ENCODE measurements at places on chromosomes 7 and 10.

DNA sequence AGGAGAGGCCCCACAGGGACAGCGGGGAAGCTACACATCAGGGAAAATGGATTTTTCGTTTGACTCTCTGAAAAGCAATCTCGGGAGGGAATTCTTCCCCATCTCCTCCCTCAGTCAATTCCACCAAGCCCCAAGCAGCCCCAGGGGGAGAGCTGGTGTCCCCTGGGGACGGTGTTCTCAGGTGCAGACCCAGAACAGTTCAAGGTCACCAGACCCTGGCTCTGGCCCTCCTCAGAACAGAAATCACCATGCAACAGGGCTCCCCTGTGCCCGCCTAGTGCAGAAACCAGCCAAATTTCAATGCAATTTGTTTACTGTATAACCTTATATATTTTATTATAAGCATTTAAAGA is 34.1 kb downstream of the GSDME start:
- no peak for DNase-seq

DNA sequence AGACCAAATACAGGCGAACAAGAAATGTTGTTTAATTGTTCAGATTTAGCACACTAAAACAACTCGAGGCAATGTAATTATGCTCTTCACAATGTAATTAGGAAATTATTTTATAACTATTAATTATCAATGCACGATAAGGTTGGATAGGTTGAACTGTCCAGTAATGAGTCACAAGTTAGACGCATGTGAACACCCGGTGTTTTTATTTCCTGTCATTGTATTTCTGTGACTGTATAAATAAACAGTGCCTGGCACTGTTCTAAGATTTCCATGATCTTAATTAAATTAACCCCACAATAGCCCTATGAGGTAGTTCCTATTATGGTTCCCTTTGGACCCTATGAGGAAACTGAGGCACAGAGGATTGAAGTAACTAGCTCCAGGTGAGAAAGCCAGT is 26.2 kb downstream of the C10orf105 start:
- DNase-seq: no peak

- no peak for DNase-seq
These were observed 27.8 kb downstream of the HSPB1 start for GRCh38 chr7:76330261-76330660.

GRCh38 chr10:7944537-7944936 is 110.0 kb upstream of the GATA3 start:
- DNase-seq: no peak

DNA sequence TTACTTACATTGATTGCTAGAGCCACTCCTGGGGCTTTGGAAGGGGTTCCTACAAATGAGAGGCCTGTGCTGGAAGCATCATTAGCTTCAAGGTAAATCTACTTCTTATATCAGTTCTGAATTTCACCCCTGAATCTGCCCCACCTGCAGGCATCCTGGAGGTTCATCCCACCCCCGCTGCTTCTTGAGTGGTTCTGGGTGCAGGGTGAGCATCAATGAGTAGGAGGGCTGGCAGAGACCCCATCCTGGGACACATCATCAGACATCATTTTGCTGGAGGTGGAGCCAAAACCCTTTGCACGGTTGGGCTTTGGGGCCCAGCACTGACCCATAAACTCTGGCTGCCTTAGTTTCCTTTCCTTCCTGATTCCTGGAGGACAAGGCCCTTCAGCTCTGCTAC is 143.7 kb downstream of the PTPN20 start:
- no peak for DNase-seq

- DNase-seq: peak; percentile 96
These were observed 273.9 kb downstream of the TSPAN12 start for GRCh38 chr7:120583899-120584586.

DNA sequence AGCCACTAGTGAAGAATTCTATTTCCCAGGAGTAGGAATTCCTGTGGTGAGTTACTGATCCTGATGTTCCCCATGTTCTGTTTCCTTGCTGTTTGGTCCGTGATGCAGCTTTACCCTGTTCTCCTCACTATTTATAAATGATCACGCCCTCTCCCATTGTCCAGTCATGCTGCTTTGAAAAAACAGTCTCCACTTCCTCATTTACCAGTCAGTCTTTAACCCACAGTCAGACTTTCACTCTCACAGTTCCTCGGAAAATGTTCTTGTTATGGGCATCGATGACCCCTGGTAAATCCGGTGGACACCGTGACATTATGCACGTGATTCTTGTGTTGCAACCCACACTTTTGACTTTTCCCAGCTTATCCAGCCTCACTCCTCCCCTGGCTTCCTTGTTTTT is 14.4 kb downstream of the SCIN start:
- DNase-seq: no peak

DNA sequence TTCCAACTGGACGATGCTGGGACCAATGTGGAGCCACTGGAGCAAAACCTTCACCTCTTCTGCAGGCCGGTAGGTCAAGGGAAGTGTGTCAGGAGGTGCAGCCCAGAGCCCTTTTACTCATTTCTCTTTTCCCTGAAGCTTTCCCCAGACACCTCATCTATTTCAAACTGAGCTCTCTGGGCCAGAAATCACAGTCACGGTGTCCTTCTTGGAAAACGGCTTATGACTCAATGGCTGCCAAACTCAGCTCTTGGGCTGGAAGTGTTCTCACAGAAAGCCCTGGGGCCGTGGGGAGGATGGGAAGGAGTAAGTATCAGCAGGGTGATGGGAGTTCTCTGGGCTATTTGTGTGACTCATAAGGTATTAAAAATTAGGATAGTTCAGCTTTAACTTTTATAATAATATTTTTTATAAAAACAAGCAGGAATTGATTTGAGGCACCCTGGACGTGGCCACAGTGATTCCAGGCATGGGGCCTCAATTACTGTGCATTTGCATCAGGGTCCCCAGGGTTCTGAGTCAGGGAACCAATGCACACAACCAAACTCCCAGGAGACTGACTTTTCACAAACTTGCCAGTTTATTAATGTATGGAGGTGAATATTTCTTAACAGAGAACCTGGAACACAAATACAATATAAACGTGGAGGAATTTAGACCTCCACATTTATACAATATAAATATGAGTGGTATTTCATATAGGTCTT is 187.4 kb upstream of the TMEM72 start:
- DNase-seq: no peak

DNA sequence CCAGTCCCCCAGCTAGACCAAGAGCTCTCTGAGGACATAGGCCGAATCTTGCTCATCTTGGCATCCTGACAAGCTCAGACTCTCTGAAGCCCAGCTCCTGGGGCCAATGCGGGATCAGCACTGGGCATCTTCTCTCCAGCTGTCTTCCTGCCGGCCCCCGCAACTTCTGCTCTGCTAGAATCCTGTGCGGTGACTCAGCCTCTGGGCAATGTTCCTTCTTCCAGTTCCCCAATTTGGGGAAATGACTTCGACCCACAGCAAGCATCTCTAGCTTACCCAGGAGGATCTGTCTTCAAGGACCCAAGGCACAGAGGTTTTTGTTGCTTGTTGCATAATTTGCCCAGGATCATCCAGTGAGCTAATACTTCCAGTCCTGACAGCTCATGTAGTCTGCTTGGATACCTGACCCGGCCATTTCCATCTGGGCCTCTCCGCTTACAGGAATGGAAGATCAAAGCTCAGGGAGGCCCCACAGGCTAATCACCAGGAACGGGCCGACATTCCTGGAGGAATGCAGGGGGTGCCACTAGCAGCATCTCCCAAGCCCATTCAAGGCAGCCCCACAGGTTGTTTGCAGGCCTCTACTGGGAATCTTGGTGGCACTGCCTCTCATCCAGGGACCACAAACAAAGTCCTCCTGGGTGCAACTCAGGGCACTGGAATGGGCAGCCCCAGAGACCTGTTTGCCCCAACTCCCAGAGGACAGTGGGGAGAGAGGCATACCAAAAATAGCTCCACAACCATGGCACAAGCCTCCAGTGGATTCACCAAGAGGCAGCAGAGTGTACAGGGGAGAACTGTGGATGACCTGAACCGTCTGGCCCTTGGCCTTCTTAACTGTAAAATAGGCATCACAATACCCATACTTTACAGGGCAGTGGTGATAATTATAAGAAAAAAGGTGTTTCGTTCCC is 151.9 kb downstream of the NEURL1 start:
- DNase-seq: no peak

DNA sequence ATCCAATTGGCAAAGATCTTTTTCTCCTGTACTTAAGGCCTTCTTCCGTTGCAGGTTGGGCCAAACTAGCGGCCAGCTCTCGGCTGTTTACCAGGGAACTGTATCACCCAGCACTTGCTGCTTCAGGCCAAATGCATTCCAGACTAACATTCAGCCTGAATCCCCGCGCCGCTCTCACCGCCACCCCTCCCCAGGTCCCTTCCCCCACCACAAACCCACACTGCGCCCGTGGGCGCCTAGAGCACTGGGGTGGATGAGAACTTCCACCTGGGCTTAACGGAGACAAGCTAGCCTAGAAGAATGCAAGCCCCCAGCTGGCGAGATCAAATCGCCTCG is 676 bp downstream of the TCAF1 start:
- DNase-seq: no peak

- DNase-seq: no peak
These were observed 27.0 kb downstream of the BLNK start for GRCh38 chr10:96244354-96244753.

GRCh38 chr10:109895095-109895818 is 28.1 kb downstream of the XPNPEP1 start:
- DNase-seq: no peak

- DNase-seq: peak; percentile 51
These were observed 21.4 kb downstream of the GPR146 start for GRCh38 chr7:1065585-1066241.

DNA sequence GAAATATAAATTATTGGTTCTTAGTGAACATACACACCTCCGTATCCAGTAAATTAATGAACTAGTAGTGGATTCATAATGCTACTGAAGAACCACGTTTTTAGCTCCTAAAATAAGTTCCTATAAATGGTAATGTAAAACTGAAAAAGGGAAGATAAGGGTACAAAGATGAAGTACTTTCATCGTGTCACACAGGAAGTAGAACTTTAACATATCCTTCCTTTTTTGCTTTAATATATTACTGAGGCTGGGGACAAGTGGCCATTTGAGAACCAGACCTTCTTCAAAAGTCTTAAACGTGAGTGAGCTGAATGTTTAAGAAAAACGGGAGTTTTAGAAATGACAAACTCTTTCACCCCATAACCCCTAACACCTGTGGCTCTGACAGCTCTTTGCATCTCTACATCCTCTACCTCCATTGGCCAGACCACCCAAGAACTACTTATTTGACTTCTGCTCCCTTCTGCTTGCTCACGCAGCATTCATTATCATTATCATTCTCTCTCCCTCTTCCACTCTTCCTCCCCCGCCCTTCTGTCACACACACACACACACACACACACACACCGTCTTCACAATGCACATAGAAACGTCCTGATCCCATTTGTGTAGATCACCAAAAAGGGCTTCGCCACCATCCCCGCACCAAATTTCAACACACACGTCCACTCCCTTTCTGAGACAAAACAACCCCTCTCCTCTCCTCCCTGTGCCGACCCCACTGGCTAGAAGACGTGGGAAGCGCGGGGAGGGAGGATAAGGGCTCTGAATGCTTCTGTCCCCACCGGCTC is 677 bp downstream of the SKAP2 start:
- no peak for DNase-seq

DNA sequence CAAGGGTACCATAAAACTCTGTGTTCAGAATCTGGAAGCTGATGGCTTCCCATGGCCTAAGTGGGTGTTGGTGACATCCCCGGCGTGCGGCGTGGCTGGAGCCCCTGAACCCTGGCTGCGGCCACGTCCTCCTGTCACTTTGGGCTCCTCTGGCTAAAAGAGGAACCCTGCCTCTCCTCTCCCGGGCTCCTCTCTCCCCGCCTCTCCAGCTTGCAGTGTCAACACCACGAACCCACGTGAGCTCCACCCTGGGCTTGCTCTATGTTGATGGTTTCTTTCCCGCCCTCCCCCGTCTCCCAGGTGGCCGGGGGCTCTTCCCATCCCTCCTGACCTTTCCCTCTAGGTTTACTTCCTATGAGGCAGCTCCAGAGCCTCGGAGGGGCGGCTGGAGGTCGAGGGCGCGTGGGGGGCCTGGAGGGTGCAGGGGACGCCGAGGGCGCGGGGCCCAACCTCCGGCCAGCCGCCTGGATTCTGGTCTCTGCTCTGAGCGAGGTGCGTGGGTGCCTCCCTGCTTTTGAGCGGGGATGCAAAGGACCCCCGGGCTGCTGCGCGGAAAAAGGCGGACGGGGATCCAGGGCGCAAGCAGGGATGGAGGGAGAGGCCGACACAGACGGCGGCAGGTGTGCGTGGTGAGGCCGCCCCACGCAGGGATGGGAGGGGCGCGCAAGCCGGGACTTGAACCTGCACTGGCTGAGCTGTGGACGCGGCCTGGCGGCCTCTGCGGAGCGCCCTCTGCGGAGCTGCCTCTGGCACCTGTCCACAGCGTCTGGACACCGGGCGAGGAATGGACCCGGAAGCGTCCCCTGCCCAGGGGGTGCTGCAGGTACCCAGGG is 115.5 kb upstream of the DIP2C start:
- no peak for DNase-seq

- no peak for DNase-seq
These were observed 648.6 kb downstream of the XPNPEP1 start for GRCh38 chr10:109274681-109275080.

DNA sequence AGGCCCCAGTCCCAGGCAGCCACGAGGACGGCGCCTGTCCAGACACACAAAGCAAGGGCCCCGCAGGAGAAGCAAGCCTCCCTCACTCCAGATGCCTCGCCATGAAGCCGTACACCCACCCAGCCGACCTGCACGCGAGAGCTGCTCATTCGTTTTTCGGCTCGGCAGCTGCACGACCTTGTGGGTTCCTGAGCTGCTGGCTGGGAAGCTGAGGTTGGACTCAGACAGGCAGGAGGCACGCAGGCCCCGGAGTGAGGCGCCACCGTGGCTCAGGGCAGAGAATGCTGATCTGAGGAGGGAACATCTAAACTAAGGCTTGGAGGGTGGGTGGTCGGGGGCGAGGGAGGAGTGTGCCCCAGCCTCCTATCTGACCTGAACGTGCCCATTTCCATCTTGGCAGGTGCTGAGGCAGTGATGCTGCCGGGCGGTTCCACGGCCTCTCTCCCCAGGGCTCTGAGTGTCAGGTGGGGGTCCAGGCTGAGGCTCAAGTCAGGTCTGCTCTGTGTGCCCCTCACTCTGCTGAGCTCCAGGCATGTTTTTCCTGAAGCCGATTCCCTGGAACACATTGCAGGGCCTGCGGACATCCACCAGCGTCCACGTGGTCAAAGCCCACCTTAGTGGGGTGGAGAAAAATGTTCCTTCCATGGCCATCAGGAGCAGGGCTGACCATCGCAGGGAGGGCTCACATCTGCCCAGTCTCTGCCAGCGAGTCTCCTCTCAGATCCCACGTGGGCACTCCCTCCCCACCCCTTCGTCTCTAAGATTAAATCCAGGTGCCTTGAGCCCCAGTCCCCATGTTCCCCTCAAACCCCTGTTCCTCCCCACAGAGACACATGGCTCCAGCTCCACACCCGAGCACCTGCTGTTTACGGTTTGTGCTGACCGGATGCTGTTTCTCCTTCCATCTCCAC is 28.1 kb upstream of the FAM20C start:
- no peak for DNase-seq

Measured in SW 1271 (cell line).